ACHN (cell line): ENCODE measurements at places on chromosomes 4 and X.

DNA sequence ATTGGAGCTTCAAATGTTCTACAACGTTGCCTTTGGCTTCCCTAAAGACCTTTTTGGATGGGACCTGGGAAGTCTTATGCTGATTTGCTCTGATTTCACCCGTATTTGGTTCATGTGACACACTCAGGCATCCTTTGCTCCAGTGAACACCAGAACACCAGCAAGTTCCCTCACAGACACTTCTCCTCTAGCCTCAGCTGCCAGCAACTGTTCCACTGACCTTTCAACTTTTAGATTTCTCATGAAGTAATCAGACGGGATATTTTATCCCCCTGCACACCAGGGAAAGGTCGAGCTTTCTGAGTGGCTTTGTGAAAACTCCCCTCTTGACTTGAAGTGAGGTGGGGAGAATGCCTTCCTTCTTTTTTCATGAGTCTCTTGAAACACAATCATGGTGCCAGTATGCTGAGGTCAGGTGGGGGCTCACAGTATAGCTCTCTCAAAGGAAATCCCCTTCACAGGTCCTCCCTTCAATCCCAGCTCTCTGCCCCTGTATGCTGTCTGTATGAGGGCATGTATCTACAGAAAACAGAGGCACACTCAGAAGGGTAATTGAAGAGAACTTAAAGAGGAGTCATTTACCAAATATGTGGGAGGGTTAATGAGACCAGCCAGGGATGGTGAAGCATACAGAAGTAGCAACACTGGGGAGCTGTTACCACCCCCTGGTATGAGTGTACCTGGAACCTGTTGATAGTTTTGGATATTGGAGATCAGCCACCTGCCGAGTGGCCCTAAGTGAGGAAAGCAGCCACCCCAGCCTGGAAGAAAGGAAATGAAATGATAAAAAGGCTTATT is 62.7 kb downstream of the FGFBP1 start:
- DNase-seq = no peak

- no peak for DNase-seq
Observed at GRCh38 chrX:85024044-85024443, 20.4 kb downstream of the APOOL start.

DNA sequence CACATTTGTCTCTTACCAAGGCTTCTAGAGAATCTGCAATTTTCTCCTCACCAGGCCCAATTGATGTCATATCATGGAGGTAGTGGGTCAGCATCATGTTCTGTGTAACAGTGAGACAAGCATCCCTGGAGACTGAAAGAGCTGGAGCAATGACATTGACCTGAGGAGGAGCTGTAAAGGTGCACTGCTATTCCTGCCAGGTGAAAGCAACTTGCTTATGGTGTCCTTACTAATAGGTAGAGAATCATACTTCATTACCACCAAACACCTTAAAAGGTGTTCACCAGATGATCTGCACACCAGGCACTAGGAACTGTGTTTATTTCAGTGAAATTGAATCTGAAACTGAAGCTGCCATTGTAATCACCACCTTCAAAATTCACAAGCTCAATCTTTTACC is 188.7 kb downstream of the AFAP1 start:
- no peak for DNase-seq

GRCh38 chr4:47462799-47463234 is 685 bp downstream of the COMMD8 start:
- peak; percentile 19 for DNase-seq

GRCh38 chrX:153469811-153470410 is 465 bp downstream of the HAUS7 start:
- peak; percentile 24 for DNase-seq

- DNase-seq = no peak
Observed at GRCh38 chr4:174972911-174973310, 54.8 kb downstream of the ADAM29 start.

DNA sequence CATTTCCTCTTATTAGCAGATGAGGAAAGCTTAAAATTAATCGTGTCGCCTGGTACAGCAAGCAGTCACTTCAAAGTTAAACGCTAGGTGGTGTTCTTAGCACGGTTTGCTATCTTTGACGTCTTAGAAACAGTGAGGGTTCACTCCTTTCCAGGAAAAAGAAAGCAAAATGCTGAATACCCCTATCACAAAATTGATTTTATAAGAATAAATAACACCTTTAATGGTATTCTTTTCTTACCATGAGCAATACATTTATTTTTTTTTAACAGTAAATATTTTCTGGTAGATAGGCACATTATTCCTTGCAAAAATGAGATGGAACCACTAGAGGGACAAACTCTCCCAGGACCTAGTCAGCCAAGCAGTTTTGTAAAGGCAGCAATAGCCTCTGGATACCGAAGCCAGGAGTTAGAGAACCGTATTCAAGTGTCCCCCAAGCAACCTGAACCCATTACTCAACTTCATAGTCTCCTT is 153.9 kb downstream of the KDR start:
- peak; percentile 47 for DNase-seq

GRCh38 chr4:155342142-155342541 is 34.6 kb downstream of the MAP9 start:
- no peak for DNase-seq

- DNase-seq = no peak
Observed at GRCh38 chrX:31894152-31894551, 822.3 kb upstream of the FTHL17 start.

GRCh38 chr4:150974750-150975149 is 40.3 kb downstream of the LRBA start:
- DNase-seq = no peak

GRCh38 chrX:30992381-30992904 is 79.4 kb downstream of the FTHL17 start:
- DNase-seq = no peak

DNA sequence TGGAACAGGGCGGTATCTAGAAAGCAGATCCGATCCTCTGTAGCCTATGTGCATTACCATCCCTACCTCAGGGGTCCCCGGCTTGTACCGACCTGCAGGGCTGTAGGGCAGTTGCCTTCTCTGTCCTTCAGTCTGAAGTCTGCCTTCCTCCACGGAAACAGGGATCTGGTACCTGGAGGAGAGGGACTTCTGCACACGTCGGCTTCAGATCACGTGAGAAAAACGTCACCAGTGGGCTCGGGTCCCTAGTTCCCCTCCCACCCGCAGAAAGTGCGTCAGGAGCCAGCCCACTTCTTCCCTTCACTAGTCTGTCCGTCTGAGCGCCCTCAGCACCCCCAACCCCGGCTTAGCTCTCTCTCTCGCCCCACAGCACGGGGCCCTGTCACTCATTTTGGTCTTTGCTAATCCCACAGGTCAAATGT is at the start of gene TCEAL5:
TCEAL5 (minus strand) TSS at position 170 of the 422 bp plus-strand sequence. CDS start 2,187 bp downstream, outside the sequence.
- DNase-seq = no peak

- peak; percentile 16 for DNase-seq
Observed at GRCh38 chr4:177108708-177109107, 201.0 kb upstream of the NEIL3 start.

DNA sequence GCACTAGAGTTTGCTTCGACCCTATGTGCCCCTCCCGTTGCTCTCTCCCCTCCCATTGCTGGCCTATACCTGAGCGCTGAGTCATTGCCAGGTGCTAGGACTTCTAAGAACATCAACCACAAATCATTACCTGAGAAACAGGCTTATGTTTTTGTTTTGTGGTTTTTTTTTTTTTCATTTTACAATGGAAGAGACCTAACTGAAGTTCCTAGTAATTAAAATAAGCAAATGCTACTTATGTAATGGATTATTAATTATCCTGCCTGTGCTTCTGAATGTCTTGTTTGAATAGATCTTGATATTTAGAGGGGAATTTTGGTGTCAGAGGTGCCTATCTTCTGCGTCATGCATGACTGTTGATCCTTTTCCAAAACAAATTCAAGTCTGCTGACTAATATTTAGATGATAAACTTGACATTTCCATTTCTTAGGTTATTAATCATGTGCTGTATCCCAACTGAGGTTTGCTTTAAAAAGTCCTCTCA is 275.4 kb upstream of the CPEB2 start:
- DNase-seq = no peak

DNA sequence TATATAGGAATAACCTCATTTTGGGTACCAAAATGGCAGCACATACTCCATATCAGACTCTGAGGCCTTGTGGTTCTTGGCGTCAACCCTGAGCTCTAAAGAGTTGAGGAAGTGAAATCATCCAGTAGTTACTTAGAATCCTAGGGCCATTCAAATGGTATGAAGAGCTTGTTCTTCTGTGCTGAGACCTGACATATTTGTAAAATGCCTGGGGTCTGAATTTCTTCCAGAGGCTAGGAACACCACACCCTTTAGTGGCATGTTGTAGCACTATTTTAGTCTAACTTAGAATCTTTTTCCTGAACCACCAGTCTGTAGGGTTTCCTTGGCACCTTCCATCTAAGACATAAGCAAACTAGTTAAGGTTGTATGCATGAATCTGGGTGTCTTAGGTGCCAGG is 18.1 kb upstream of the GDPD2 start:
- DNase-seq = no peak

GRCh38 chrX:38678821-38679220 is 117.5 kb downstream of the TSPAN7 start:
- DNase-seq = no peak

DNA sequence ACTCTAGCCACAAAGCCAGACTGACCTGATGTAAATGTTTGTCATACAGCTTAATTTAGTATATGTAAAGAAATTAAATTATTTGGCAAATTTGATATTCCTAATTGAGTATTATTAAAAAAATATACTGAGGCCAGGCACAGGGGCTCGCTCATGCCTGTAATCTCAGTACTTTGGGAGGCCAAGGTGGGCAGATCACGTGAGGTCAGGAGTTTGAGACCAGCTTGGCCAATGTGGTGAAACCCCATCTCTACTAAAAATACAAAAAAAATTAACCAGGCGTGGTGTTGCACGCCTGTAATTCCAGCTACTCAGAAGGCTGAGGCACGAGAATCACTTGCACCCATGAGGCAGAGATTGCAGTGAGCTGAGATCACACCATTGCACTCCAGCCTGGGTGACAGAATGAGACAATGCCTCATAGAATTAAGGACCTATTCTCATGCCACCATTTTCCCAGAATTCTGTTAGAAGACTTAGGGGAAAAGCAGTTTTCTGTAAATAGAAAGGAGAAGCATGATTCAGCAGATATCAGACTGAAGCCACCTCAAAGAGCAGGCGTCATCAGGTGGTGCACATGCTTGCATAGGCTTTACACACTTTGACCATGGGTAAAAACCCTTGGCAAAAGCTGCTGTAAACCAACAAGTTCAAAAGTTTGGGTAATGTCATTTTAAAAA is 6.1 kb downstream of the UBQLN2 start:
- DNase-seq = no peak

GRCh38 chr4:182074139-182074538 is 169.1 kb upstream of the TENM3 start:
- DNase-seq = no peak

GRCh38 chrX:45323387-45323786 is 122.7 kb upstream of the DIPK2B start:
- DNase-seq = no peak

- DNase-seq = no peak
Observed at GRCh38 chr4:81811562-81812293, 340.0 kb upstream of the RASGEF1B start.

- DNase-seq = no peak
Observed at GRCh38 chr4:64893205-64893604, 484.0 kb upstream of the TECRL start.

DNA sequence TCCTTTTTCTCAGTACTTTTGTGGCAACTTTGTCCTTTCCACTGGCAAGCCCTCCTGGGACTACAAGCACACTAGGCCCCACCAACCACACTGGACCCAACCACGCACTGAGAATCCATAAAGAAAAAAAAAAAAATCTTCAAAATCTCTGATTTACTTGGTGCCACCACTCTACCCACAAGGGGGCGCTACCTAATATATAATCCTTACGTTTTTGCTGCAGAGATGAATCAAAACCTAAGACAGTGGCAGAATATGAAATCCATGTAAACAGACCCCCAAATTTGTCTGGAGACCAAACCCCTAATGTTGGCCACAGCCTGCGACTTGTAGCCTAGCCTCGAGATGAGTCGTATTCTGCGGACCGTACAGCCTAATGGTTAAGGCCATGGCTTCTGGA is 63.5 kb upstream of the ARHGAP36 start:
- DNase-seq = peak; percentile 11
